ENCODE measurements at places on chromosomes 2 and 18.

GRCh38 chr2:222643134-222643533, 12.8 kb downstream of the FARSB start:
- H3K36me3 ChIP-seq: peaks cover 41% of the 10 kb centered on the region
- H3K4me3 ChIP-seq: no peak overlapping the region
- DNase-seq: no peak

- DNase-seq: no peak
- no peaks in the 10 kb centered on the region for H3K27me3 ChIP-seq
- peaks cover 51% of the 10 kb centered on the region for H3K36me3 ChIP-seq
- H3K4me1 ChIP-seq: peaks cover 21% of the 10 kb centered on the region
- no peak overlapping the region for H3K27ac ChIP-seq
Measured at GRCh38 chr2:241163601-241164118, 13.4 kb downstream of the PPP1R7 start.

DNA sequence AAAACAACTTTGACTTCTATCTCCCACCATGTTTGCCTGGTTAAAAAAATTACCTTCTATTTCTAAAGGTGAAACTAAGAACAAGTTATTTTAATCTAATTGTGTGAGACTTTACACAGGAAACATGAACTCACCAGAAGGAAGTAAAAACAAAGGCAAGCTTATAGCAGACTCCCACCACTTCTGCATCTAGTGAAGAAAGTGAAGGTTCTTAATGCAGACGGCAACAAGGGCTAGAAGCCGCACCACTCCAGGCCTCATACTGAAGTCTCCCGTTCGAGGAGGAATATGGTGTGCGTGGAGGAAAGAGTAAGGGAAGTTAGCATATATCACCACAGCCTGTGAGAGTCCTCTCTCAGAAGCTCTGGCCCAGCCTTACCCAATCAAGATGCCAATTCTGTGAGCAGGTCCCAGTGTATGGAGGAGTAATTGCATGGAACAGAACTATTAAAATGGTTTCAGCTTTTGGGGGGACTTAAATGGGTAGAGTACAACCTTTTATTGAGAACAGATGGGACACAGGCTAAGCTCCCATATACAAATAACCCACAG, 958.7 kb downstream of the BCL11A start:
- H3K36me3 ChIP-seq: no peaks in the 10 kb centered on the region
- H3K4me1 ChIP-seq: no peaks in the 10 kb centered on the region
- H3K27ac ChIP-seq: no peak overlapping the region
- no peak for DNase-seq

GRCh38 chr18:55310044-55310676, 277.8 kb downstream of the TCF4 start:
- H3K4me3 ChIP-seq: no peak overlapping the region
- H3K36me3 ChIP-seq: no peaks in the 10 kb centered on the region
- H3K4me1 ChIP-seq: no peaks in the 10 kb centered on the region
- H3K27ac ChIP-seq: no peak overlapping the region
- DNase-seq: no peak
- no peaks in the 10 kb centered on the region for H3K27me3 ChIP-seq

GRCh38 chr2:230762317-230762896, 49.8 kb downstream of the CAB39 start:
- DNase-seq: no peak
- H3K4me1 ChIP-seq: peaks cover 21% of the 10 kb centered on the region
- peaks cover 13% of the 10 kb centered on the region for H3K36me3 ChIP-seq
- no peak overlapping the region for H3K4me3 ChIP-seq

DNA sequence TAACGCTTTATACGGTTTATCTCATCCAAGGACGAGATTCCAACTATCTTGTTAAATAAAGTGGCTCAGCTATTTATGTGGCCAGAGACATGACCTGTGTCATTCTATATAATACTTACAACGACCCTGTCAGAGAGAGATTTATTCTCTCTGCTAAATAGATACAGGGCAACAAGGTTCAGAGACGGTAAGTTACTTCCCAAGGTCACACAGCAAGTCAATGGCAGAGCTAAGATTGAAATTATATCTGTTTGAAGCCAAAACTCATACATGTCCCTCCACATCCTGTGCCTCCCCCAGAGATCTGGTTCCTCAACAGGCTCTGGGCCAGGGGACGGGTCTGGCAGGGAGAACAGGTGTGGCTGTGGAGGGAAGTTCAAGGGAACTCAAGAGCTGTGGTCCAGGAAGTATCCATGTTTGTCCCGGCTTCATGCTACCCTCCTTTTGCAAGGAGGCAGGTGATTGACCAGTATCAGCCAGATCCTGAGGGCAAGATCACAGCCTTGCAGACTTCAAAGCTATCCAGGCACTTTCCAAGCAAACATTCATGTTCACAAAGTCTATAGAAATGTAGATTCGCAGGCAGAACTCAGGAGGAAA, 99.8 kb downstream of the CAPN13 start:
- DNase-seq: no peak
- no peaks in the 10 kb centered on the region for H3K36me3 ChIP-seq
- no peak overlapping the region for H3K4me3 ChIP-seq

DNA sequence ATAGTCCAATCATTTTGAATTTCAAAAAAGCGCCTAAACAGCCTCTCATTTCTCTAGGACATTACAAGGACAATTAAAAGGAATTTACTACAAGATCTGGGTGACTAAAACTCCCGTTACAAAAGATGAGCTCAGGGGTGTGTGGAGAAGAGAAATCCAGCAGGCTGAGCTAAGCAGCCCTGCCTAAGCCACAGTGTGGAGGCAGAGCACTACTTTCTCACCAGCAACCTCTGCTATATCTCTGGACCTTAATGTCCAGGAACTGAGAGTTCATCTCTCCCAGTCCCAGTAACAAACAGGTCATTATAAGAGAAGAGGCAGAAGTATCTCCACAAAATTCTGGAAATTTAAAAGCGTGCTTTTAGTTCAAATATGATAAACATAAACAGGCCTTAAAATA, 18.9 kb upstream of the ANKRD62 start:
- peak; percentile 92 for DNase-seq
- no peak overlapping the region for H3K4me3 ChIP-seq
- no peak overlapping the region for H3K27ac ChIP-seq
- H3K27me3 ChIP-seq: no peaks in the 10 kb centered on the region
- H3K36me3 ChIP-seq: no peaks in the 10 kb centered on the region
- peaks cover 4% of the 10 kb centered on the region for H3K4me1 ChIP-seq

GRCh38 chr2:8021921-8022320, 659.9 kb upstream of the ID2 start:
- H3K36me3 ChIP-seq: no peaks in the 10 kb centered on the region
- H3K27ac ChIP-seq: no peak overlapping the region
- no peaks in the 10 kb centered on the region for H3K27me3 ChIP-seq
- H3K4me3 ChIP-seq: no peak overlapping the region
- no peaks in the 10 kb centered on the region for H3K4me1 ChIP-seq
- DNase-seq: no peak

GRCh38 chr2:59440491-59440890, 1113.0 kb downstream of the BCL11A start:
- no peak overlapping the region for H3K27ac ChIP-seq
- no peaks in the 10 kb centered on the region for H3K4me1 ChIP-seq
- no peaks in the 10 kb centered on the region for H3K36me3 ChIP-seq

DNA sequence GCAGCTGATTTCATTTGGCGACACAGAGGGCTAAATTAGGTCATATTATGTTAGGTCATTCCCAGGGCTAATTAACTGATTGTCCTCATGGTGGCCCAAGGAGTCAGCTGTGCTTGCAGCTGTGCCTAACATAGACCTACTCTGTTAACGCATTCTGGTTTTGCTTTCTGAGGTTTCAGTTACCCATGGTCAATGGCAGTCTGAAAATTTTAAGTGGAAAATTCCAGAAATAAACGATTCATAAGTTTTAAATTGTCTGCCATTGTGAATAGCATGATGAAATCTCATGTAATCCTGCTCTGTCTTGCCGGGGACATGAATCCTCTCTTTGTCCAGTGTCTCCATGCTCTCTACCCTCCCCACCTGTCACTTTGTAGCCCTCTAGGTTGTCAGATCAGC, 168.7 kb downstream of the KCNS3 start:
- DNase-seq: peak; percentile 22
- no peak overlapping the region for H3K27ac ChIP-seq
- no peaks in the 10 kb centered on the region for H3K36me3 ChIP-seq
- no peak overlapping the region for H3K4me3 ChIP-seq
- H3K4me1 ChIP-seq: no peaks in the 10 kb centered on the region

DNA sequence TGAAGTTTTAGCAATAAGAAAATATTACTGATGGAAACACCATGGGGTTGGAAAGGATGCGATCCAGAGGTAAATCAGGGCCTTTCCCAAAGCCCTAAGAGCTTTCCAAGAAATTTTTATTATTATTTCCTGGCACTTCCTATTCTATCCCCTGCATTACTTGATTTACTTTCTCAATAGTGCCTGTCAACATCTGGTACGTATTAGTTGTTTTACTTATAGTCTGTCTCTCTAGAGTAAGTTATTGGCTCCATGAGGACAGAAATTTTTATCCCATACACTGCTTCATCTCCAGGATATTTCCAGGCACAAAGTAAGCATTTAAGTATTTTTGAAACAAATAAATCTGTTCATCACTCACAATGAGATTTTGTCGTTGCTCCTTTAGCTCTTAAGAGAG, 18.1 kb downstream of the PPP4R1 start:
- H3K4me3 ChIP-seq: no peak overlapping the region
- peak overlapping the region; percentile 25 for H3K27ac ChIP-seq
- H3K4me1 ChIP-seq: peaks cover 21% of the 10 kb centered on the region
- H3K36me3 ChIP-seq: peaks cover 12% of the 10 kb centered on the region
- no peaks in the 10 kb centered on the region for H3K27me3 ChIP-seq

All from osteoblast (primary cell).